ENCODE measurements at places on chromosomes 13 and 19.

DNA sequence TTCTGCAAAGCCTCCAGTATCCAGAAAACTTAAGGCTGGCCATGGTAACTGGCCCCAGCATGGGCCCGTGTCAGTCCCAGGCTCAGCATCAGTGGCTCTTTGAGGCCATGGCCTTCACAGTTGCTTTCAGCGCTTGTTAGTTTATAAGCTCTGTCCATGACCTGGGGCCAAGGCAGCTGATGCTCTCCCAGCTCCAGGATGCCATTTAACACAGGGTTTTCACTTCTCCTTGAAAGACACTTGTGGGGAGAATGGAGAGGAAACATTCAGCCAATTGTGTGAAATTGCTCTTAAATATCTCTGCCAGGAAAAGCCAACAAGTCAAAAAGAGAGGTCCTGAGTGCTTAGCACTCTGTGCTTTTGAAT, 321.3 kb downstream of the FOXO1 start:
- DNase-seq = no peak

- DNase-seq = no peak
These were observed 11.4 kb downstream of the TPGS1 start for GRCh38 chr19:518598-519231.

GRCh38 chr13:52703482-52703881, 36.1 kb downstream of the CNMD start:
- DNase-seq = no peak

DNA sequence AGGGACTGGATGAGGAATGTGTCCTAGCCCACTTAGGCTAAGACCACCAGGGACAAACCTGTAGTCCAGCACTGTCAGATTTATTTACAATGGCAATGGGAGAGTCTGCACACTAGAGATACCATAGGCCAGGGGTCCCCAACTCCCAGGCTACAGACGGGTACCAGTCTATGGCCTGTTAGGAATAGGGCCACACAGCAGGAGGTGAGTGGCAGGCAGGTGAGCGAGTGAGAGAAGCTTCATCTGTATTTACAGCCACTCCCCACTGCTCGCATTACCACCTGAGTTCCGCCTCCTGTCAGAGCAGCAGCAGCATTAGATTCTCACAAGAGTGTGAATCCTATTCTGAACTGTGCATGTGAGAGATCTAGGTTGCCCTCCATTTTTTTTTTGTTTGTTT, 2.4 kb downstream of the THAP8 start:
- DNase-seq = no peak

- DNase-seq = no peak
These were observed 4.1 kb upstream of the ZNF841 start for GRCh38 chr19:52099497-52100138.

DNA sequence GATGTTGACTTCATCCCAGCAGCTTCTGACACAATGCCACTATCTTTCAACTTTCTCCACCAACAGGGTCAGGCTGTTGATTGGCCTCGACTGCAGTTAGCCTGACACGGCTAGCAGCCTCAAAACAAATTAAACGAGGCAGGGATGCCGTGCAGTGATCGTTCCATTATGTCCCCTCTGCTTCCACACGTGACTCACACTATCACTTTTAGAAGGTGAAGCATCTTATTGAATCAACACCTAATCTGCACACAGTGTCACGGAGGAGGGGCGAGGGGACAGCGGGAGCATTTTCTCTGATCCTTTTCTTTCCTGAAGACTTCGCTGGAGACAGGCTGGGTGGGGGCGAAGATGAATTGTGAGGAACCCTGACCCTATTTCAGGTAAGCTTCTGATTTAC, 241.9 kb upstream of the ZNF507 start:
- DNase-seq = no peak

GRCh38 chr19:34969721-34970120, 5.7 kb upstream of the ZNF792 start:
- DNase-seq = no peak

DNA sequence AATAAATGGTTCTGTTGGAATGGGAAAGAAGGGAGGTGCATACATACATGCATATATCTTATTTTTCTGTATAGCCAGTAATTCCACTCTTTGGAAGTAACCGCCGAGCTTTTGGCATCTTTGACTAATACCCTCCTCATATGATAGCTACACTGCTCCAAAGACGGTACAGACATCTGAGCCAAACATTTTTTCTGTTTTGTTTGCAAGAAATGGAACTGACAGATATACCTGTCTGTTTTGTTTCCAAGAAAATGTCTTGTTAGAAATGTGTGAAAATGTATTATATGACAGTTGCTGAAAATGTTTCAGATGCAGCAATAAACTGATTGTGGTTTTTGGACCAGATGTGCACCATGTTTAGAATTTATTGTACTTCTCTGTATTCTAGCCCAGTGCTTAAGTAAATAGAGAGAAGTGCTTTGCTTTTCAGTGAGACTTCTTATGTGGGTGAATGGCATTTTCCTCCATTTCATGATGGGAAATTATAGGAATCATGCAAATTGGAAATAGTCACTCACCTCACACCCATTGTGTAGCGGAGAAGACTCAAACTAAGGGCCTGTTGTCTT, 396.9 kb downstream of the KCNRG start:
- DNase-seq = no peak

GRCh38 chr13:65914716-65915115, 1315.4 kb downstream of the PCDH9 start:
- no peak for DNase-seq

- no peak for DNase-seq
These were observed 328.1 kb downstream of the MYO16 start for GRCh38 chr13:108957369-108958012.

DNA sequence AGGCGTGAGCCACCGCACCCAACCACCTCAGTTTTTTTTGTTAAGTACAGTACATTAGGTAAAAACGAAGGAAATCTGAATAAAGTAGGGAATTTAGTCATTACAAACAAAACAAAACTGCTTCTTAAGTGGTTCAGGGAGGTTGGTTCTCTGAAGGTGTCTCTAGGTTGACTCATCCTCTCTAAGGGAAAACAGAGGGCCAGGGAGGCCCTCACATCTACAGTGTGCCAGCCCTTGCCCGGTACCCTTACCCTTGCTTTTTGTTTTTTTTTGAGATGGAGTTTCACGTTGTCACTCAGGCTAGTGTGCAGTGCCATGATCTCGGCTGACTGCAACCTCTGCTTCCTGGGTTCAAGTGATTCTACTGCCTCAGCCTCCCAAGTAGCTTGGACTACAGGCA, 17.2 kb upstream of the JUND start:
- DNase-seq = no peak

- DNase-seq = peak; percentile 22
These were observed at the start of gene TMEM145 for GRCh38 chr19:42313096-42313839. TSS of gene TMEM145 (plus strand) at chr19:42313309. CDS start at chr19:42313377, 68 bp downstream.

GRCh38 chr19:17296273-17296672, 7.0 kb downstream of the ABHD8 start:
- no peak for DNase-seq

- no peak for DNase-seq
These were observed 1.5 kb downstream of the KMT5C start for GRCh38 chr19:55341171-55341588.

- no peak for DNase-seq
These were observed 713.8 kb upstream of the GPC6 start for GRCh38 chr13:92512852-92513251.

GRCh38 chr19:46606019-46606418, 4.9 kb downstream of the CALM3 start:
- DNase-seq = no peak

GRCh38 chr13:71017607-71018006, 849.4 kb downstream of the DACH1 start:
- no peak for DNase-seq

GRCh38 chr13:66853564-66853963, 376.6 kb downstream of the PCDH9 start:
- no peak for DNase-seq

GRCh38 chr13:33283195-33283911, 2.2 kb downstream of the STARD13 start:
- no peak for DNase-seq

- no peak for DNase-seq
These were observed 249.6 kb downstream of the TSHZ3 start for GRCh38 chr19:31099515-31100205.

- no peak for DNase-seq
These were observed 6.6 kb downstream of the ANKRD10 start for GRCh38 chr13:110907951-110908898.

DNA sequence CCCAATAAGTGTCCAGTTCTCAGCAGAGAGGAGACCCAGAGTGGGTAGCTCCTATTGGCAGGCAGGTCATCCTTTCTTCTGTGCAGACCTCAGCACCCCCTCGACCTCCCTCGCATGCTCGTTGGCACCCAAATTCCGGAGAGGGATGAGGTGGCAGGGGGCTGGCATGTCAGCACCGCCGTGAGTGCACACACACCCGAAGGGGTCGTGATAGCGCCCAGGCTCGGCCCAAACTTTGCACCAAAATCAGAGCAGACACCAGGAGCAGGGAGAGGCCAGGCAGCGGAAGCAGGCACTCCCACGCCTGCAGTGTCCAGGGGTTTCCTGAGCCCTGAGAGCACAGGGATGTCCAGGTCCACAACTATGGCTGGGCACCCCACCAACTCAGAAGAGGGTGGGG, 1503.8 kb upstream of the PCDH20 start:
- no peak for DNase-seq

DNA sequence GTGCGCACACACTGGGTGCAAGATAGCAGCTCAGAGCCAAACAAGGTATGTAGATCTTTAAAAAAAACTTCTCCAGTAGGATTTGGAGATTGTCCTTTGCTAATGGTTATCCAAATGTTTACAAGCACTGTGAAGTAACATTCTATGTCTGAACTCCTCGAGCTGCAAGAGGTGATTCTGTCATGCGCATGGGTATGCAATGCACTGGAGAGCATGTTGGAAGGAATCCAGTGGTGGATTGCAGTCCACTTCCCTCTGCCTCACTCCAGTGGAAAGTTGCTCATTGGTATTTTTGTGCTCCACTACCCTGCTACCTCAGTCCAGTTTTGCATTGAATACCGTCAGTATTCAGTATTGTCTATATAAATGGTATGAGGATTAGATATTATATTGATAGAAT, 132.1 kb downstream of the ATP8A2 start:
- DNase-seq = no peak

GRCh38 chr13:36101157-36101556, 30.0 kb downstream of the DCLK1 start:
- DNase-seq = peak; percentile 15

DNA sequence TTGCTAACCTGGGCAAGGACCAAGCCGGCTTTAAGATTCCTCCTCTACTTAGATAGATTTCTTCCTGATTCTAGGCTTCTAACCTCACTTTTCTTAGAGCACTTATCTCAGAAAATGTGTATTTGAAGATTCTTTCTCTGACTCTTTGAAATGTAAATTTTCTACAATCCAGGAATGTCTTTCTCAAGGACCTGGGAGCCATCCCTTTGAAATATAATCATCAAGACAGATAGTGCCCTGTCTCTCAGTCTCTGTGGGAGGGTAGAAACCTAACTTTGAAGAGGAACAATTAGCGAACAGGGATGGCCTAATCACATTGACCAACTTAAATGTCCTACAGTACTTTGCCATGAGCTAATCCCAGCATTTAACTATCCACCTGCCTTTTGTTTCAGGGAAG, 1646.0 kb downstream of the PCDH9 start:
- no peak for DNase-seq

GRCh38 chr13:111403266-111403665, 82.8 kb downstream of the TEX29 start:
- DNase-seq = no peak

GRCh38 chr13:26517936-26518335, 39.5 kb upstream of the WASF3 start:
- no peak for DNase-seq

DNA sequence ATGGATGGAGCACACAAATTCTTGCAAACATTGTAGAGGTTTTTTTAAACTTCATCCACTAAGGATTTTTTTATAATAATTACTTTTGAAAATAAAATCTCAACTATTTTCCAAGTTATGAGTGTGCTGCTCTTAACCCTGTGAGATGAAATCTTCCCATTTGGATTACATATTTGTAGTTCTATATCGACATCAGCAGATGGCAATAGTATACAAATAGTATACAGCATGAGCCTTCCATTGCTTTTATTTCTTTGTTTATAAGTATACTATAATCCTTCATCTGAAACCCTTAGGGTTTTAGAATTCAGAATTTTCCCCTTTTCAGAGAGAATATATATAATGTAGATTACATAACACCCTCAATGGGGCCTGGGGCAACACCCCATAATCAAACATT, 70.5 kb downstream of the GJA3 start:
- DNase-seq = no peak

DNA sequence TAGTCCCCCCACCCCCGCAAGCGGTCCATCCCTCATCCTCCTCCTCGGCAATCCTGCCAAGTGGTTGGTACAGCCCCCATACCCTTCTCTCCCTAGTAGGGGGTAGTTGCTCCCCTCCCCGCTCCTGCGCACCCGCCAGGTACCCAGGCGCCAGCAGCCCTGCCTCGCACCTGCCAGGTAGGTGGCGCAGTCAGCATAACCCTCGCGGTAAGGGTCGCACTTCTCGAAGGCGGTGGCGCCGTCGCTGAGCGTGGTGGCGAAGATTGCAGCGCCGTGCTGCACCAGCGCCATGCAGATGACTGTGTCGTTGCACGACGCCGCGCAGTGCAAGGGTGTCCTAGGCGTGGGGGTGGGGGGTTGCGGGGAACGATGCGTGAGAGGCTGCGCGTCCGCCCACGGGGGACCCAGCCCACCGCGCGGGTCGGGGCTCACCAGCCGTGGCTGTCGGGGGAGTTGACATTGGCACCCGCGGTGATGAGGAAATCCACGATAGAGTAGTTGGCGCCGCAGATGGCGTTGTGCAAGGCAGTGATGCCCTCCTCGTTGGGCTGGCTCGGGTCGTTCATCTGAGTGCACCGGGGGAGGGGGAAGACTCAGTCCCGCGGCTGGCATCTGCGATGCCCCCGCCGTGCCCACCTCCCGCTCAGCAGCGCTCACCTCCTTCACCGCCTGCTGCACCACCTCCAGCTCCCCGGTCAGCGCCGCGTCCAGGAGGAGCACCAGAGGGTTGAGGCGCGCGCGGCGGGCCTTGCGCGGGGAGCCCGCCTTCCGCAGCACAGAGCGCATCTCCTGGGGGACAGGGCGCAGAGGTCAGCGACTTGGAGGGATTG, 15.2 kb upstream of the ERCC2 start:
- DNase-seq = no peak

DNA sequence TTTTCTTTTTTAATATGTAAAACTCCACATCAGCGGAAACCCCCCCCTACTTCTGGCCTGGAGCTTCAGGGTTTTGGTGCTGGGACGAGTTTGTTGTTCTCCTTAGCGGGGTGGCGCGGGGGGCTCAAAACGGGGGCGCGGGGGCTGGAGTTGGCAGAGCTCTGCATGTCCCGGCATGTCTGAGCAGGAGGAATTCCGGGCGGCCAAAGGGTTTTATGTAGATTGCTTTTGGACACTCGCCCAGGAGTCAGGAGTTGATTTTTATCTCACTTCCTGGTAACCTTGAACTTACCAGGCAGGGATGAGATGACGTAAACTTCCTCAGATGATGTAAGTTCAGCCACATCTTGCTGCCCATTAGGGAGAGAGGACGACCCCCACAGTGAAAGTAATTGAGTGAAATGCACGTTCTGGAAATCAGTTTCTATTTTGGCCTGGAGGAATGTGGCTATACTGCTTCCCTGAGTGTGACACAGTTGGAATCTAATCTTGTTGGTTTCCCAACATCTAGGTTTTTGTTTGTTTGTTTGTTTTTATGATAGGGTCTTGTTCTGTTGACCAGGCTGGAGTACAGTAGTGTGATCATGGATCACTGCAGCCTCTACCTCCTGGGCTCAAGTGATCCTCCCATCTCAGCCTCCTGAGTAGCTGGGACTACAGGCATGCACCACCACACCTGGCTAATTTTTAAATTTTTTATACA, 21.0 kb upstream of the GDF15 start:
- peak; percentile 18 for DNase-seq
